NCI-H69 (cell line): ENCODE measurements at places on chromosomes 2 and 18.
A peak's percentile ranks its signal among the peaks of the same experiment; 100 is the strongest.

GRCh38 chr18:27382567-27383216 lies 197.6 kb upstream of the CHST9 start:
- DNase-seq = no peak

- no peak for DNase-seq
Observed at GRCh38 chr18:59323931-59324622, 5.6 kb upstream of the CPLX4 start.

DNA sequence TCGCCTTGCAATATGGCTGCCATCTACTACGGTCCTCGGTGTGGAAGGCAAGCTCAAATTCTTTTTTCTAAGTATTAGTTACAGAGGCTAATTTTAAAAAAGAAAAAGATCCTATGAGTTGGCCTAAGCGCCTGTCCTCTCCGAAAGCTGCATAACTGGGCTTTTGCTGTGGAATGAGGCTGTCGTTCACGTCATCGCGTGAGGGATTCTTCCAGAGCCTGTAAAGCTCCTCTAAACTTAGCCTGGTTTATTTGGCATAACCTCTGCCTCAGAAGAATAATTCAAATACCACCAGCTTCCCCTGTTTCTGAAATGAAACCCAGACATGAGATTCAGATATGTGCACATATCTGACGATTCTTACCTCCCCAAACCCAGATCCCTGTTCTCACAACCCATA lies 187.4 kb downstream of the DNER start:
- no peak for DNase-seq

DNA sequence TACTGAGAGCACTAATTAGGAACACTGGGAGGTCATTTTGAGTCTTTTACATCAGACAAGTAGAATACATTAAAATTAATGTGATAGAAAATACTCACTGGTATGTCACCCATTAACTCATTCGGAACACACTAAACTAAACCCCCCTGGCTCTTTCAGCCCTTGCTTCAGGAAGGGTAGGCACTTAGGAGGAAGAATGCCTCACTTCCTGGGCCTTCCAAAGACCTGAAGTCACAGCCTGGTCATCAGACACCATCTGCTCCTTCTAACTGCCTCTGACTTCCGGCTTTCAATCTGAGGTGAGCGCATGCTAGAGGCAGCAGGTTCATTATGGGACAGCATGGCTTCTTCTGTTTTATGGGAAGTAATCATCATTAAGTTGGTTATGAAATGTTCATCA lies 451.4 kb downstream of the PID1 start:
- peak; percentile 0 for DNase-seq

- no peak for DNase-seq
Observed at GRCh38 chr2:68932402-68932801, 20.3 kb downstream of the GKN2 start.

DNA sequence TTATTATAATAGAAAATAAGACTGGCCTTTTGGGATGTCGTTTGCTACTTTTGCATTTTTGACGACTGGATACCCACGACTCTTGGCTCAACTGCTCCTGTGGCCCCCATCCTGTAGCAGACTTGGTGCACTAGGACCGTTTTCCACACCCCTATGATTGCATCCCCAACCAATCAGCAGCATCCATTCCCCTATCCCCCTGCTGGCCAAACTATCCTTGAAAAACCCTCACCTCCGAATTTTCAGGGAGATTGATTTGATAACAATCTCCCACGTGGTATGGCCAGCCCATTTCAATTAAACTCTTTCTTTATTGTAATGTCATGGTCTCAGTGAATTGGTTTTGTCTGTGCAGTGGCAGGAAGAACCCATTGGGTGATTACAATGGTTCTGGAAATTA lies 37.9 kb upstream of the TTR start:
- peak; percentile 47 for DNase-seq

DNA sequence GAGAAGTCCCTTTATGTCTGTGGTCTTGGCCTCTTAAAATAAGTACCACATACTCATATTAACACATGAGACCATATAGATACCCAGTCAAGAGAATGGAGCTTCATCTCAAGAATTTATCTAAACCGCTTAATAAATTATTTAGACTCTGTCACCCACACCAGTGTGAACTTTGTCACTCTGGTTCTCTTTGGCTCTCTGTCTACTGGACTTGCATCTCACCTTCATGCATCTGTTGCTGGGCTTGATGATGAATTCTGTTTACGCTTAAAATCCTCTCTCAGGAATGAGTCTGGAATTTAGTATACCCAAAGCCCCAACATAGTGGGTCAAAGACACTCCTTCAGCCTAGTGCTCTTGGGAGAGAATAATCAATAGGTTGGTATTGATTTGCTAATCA lies 73.9 kb downstream of the SETBP1 start:
- no peak for DNase-seq

GRCh38 chr18:10563886-10564285 lies 38.1 kb downstream of the NAPG start:
- no peak for DNase-seq
